Cerebellar nuclear complex (tissue), 1 donor: ENCODE measurements at places on chromosomes 12 and 14.

GRCh38 chr14:79656056-79656455 is 555.2 kb downstream of the DIO2 start:
- DNase-seq = no peak

DNA sequence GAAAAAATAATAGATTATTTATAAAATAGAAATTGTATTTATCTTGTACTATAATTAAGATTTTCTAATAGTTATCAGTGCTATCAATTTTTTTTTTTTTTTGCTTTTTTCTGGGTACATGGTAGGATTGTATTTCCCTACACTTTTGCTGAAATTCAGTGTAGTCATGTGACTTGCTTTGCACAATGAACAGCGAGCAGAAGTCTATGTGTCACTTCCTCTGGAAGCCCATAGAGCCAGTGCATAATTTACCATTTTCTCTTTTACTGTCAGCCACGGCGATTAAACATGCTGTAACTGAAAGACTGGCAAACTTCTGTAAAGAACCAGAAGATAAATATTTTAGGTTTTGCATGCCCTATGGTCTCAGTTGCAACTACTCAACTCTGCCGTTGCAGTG is 80.8 kb upstream of the PPP1R12A start:
- DNase-seq = no peak

DNA sequence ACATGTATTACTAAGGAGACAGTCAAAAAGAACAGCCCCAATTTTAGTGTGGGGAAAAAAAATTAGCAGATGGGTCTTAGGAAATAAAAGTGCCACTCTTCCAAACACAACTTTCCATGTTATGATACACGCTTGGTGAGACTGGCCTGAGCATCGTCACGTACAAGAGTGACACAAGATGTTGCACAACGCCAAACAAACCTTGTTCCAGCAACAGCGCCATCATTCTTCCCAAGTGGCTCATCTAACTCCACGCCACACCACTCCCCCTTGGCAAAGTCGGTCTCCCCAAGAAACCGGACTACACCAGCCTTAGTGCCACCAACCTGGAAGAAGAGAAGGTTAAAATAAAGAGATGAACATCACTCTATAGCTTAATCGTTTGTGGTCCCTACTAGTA is 58.7 kb downstream of the CLIP1 start:
- no peak for DNase-seq

GRCh38 chr12:93572712-93573551 is 457 bp downstream of the SOCS2 start:
- no peak for DNase-seq

DNA sequence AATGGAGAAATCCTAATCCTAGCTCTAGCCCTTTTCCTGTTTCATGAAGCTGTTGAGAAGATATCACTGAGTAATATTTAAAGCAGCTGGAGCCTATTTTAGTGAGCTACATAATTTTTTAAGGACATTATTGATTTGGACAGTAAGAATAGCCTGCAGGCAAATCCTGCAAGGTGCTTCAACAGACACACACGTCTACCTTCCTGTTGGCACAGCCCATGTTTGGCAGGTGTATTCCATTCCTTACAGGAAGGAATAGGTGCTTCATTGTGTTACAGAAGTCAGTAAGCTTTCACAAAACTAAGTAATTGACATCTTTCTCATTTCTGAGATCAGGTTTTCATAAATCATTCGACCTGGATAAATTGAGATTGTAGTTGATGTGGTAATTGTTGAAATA is 50.6 kb downstream of the FOXA1 start:
- no peak for DNase-seq

GRCh38 chr14:60648249-60648933 is 886 bp downstream of the SIX1 start:
- no peak for DNase-seq

DNA sequence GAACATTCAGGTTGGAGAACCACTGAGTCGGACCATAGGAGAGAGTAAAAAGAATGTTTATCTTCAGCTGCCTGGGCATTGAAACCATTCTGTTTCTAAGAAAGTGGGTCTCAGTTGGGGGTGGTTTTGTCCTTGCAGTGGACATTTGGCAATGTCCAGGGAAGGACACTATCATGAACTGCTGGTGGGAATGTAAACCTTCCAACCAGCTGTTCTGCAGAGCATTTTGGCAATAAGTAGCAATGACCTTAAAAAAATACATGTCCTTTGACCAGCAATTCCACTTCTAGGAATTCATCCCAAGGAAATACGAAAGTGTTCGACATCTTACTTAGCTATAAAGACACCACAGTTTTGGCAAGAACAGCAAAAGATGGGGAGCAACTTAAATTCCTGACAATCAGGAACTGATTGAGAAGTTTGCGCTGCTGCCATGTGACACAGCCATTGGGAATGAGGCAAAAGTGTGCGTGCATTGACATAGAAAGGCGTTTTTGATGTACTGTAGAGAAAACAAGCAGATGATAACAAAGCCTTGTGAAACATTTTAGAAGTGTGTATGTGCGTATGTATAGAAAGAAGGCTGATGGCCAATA is 82.9 kb upstream of the MAP1LC3B2 start:
- no peak for DNase-seq

- DNase-seq = no peak
Measured at GRCh38 chr12:99985129-99985570, 414 bp upstream of the ANKS1B start.

DNA sequence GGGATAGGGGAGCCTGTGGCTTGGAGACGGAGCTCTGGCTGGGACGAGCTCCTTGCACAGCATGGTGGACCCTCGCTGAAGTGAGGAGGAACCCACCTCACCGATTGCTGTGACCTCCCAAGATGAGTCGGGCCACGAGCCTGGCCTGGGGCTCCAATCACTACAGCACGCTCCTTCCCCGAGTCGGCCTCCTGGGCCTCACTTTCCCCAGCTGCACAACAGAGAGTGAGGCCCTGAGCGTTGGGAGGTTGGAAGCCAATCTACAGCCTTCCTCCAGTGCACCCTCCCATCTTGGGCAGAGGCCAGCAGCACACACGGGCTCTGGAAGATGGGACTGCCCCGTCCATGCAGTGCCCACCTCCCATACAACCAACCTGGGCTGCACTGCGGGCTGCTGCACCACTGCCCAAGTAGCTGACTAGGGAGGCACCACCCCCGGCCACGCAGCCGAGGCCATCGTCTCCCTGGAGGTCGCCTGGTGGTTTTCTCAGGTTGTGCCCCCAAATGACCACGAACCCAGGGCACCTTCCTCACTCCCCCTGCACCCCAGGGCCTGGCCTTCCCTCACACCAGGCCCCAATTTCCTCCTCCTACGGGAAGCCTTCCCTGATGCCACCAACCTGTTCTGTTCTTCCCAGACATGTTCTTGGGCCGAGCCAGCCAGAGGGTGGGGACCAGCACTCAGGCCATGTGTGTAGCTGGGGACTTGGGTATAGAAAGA is 152.3 kb upstream of the C14orf180 start:
- no peak for DNase-seq

- DNase-seq = no peak
Measured at GRCh38 chr12:52763036-52763659, 14.0 kb downstream of the KRT76 start.

DNA sequence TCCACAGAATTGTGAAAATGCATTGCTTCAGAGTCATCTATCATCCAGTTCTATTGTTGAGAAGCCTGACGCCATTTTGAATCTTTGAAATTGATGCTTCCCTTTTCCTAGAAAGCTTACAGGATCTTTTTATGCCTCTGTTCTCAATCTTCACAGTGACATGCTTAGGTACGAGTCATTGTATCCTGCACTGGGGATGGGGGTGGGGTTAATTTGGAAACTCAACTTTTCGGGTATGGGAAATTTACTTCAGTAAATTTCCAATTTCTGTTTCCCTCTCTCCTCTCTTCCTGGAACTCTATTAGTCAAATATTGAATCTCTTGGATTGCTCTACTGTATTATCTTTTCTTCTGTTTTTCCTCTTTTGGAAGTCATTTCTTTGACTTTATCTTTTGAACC is 24.5 kb downstream of the RNASE10 start:
- no peak for DNase-seq

DNA sequence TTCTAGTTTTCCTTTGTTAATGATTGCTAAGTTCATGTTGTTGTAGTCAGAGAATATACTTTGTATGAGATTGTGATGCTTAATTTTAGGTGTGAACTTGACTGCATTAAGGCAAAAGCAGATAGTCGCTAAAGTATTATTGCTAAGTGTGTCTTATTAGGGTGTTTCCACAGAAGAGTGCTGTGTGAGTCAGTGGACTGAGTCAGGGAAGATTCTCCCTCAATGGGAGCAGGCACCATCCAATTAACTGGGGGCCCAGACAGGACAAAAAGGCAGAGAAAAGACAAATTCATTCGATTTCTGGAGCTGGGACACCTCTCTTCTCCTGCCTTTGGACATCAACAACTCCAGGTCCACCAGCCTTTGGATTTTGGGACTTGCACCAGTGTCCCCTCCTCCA is 48.5 kb downstream of the BAZ1A start:
- DNase-seq = no peak

DNA sequence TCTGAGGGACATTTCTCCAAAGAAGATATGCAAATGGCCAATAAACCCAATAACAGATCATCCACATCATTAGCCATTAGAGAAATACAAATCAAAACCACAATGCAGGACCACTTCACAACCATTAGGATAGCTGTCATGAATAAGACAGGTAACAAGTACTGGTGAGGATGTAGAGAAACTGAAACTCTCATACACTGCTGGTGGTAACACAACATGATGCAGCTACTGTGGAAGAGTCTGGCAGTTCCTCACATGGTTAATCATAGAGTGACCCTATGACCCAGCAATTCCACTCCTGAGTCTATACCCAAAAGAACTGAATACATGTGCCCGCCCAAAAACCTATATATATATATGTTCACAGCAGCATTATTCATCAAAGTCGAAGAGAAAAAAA is 39.0 kb downstream of the TTC9 start:
- DNase-seq = no peak

DNA sequence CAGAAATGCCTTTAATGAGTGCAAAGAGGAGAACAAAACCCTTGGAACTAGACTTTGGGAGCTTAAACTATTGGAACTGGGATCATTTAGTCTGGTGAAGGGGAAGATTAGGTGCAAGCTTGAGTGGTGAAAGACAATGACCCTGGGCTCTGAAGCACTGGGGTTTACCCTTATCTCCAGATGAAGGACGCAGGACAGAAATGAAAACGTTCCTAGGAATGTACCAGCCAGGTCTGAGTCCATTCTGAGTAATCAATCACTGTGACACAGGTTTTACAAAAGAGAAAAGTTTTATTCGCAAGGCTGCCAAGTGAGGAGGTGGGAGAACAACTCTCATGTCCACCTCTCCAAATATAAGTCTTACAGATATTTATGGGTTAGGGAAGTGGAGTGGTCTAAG is 249.1 kb downstream of the LRIG3 start:
- DNase-seq = no peak

- DNase-seq = no peak
Measured at GRCh38 chr12:88932457-88932856, 352.2 kb upstream of the KITLG start.

- no peak for DNase-seq
Measured at GRCh38 chr12:52686063-52686462, 5.9 kb upstream of the KRT1 start.

- DNase-seq = no peak
Measured at GRCh38 chr14:64196814-64197411, 97.3 kb downstream of the ESR2 start.
